ENCODE measurements at places on chromosomes 1 and 21.

DNA sequence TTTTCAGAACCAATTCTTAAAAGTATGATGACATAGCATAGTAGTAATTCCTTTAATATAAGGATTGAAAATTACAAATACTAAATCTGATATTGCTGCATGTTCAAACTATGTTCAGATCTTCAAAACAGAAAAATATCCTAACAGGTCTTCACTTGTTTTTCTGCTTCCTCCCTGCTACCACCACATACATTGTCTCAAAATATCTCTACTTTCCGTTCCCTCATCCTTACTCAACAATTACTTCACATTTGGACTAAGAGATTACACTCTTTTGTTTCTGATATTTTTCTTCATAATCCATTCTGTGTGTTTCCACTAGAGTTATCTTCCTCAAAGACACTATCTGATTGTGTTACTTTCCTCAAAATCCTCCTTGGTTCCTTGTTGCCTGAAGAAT is 125.1 kb downstream of the NEK7 start:
- DNase-seq = no peak

DNA sequence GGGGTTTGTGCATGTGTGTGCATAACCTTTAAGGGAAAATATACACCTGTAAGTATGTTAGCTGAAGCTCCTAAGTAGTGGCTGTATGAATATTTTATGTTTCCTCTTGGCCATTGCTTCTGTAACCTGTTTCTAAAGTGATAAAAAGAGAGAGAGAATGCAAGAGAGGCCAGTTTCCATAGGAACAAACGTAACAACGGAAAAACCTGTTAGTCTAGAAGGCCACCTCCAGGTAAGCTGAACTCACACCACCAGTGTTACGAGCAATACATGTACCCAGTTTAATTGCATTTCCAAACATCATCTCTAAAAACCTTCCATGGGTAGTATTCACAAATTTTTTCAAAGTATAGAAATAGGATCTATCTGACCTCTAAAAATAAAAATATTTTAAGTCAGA is 63.1 kb downstream of the PLPPR4 start:
- no peak for DNase-seq

GRCh38 chr1:7980984-7981383 is 19.5 kb downstream of the PARK7 start:
- DNase-seq = no peak

DNA sequence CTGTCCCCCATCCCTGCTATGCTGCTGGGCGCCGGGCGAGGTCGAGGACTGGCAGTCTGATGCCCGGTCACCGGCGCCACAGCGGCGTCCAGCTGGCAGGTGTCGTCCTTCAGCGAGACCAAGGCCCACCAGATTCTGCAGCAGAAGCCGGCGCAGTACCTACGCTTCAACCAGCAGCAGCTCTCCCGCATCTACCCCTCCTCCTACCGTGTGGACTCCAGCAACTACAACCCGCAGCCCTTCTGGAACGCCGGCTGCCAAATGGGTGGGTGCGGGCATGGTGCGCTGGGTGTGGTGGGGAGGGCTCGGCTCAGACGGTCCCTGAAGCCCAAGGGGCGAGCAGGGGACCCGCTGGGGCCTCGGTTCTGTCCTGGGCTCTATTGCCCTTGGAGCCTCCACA is 20.7 kb downstream of the PLCH2 start:
- no peak for DNase-seq

DNA sequence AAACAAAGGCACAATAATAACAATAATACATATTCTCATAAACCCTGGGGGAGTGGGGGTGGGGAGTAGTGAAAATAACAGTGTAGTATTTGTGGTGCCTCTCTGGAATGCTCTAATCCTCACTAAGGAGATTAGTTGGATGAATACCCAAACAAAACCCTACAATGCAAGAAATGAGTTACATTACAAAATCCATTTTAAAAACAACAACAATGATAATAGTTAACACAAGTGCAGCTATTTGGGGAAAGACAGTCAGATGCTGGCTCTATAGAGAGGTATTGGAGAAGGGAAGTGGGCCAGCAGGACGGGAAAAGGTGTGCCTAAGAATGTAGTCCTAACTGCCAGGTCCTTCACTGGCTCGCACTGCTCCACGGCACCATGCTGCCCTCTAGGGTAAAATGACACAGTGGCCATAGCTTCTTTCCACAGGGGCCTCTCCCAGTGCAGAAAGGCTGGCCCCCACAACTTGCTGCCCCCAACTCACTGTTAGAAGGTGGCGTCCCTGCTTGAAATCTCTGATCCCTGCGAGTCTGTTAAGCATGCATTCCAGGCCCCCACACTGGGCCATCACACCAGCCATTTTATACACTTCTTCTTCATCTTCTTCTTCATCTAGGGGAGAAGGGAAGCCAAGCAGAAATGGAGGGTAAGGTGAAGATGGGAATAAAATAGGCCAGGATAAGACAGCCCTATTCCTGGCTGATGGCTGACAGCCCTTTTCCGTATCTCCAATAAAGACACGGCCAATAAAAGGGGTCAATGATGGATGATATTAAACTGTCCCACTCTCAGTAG is 113.8 kb downstream of the UBR4 start:
- no peak for DNase-seq

DNA sequence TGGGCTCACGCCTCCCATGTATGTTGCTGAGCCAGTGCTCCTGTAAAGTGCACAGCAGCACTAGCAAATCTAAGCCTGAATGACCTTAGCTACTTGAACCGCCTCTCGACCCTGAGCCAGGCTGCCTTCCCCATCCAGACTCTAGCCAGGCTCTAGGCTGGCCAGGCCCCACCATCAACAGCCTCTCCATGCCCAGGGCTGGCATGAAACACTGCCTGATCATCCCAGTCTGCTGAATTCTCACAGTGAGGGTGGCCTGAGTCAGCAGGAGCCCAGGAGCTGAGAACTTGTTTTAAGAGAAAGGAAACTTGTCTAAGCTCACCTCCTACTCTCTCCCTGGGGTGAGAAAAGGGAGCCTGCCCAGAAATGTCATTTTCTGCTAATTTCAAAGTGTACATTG is 733.3 kb downstream of the PTPRU start:
- no peak for DNase-seq

DNA sequence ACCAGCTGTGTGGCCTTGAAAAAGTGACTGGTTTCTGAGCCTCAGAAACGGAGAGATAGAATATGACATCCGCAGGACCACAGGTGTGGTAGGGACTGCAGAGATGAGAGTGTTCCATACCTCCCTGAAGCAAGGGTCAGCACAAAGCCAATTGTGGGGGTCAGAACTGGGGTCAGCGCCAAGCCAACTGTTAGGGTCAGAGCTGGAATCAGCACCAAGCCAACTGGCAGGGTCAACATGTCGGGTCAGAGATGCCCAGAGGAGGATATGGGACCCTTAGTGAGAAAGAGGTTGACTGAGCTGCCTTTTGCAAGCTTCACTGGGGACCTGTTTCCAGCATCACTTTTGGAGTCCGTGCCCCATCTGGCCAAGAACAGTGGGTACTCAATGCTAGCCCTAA is 93.9 kb downstream of the MATN1 start:
- no peak for DNase-seq

DNA sequence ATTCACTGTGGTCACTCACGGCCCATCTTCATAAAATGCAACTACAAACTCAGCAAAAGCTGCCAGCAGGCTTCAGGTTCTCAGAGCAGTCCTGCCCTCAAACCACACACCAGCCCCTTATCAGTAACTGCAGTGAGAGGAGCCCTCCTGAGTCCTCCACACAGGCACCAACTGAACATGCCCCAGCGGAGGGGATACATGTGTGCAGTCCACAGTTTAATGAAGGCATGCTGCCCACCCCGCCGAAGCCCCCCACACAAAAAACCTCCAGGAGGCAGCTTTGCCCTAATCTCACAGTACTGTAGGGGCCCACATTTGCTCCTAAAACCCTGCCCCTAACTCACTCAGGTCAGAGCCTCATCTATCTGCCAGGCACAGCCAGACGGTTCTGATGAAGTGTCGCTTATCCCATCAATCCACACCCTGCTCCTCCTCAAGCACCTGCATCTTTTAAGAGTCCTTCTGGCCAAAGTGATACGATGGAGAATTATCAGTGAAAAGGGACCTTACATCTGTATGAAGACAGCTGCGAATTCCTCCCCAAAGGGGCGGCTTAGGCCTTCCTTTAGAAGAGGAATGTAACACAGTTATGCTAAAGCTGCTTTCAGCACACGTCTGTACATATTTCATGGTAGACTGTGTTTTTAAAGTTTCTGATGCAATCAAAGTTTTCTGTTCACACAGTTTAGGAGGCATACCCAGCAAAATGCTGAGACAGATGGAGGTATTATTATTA is 3.5 kb downstream of the ABCB10 start:
- no peak for DNase-seq

GRCh38 chr1:31397360-31398095 is 15.5 kb upstream of the SERINC2 start:
- no peak for DNase-seq

- DNase-seq = no peak
These were observed 133.7 kb downstream of the PTPRU start for GRCh38 chr1:29370067-29370466.

DNA sequence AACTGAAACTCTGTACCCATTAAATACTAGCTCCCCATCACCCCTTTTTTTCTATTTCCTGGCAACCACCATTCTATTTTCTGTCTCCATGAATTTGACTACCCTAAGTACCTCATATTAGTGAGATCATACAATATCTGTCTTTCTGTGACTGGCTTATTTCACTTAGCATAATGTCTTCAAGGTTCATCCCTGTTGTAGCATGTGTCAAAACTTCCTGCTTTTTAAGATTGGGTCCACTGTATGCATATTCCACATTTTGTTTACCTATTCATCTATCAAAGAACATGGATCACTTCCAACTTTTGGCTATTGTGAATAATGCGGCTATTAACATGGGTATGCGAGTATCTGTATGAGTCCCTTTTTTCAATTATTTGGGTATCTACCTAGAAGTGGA is 181.6 kb upstream of the ZNHIT6 start:
- no peak for DNase-seq

DNA sequence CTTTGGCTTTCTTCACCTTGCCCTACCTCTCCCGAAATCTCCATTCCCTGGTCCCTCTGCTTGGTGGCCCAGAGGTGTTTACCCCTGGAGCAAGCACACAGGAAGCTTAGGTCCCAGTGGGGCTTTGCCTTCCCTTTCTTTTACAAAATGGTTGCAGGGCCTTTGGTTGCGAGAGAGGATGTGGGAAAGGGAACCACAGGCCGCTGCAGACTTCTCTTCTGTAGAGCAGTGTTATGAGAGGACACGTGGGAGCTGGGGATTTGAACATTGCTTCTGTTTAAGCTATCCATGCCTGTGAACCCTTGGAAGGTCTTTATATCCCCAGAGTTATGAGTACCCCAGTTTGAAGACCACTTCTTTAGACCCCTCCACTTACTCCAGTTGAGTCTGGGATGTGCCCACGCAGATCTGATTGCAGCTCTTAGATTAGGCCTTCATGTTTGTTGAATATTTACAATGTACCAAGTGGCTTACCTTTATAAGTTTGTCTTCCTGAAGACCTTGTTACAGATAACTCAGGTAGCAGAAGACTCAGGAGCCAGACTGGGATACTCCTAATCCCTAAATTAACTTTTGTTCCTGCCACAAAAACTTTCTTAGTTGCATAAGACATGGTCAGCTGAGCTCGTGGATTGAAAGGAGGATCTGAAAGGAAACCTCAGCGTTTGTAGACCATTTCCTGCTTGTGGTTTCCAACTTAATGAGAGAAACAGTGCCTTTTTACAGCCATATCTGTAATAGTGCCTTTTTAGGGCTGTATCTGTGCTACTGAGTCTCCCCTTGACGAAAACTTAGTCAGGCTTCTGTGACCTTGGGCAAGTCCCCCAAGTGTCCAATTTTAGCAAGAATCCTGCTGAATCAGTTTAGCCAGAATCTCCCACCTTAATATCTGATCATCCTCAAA is 21.9 kb upstream of the IVNS1ABP start:
- no peak for DNase-seq

GRCh38 chr21:24955275-24955961 is 651.9 kb downstream of the MRPL39 start:
- DNase-seq = no peak

DNA sequence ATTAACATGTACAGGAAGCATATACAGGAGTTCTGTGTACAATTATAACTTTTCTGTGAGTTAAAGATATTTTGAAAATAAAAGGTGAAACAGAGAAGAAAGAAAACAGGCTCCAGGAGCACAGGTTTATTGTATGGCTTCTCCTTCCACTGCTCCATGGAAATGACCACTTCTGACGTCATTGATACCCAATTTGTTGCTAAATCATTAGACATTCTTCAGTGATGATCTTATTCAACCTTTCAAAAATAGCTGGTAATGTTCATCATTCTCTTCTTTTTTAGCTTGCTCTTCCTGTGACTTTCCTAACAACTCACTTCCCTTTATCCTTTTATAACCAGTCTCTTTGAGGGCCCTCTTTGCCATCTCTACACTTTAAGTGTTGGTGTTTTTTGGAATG is 77.8 kb downstream of the KCNK2 start:
- DNase-seq = no peak

DNA sequence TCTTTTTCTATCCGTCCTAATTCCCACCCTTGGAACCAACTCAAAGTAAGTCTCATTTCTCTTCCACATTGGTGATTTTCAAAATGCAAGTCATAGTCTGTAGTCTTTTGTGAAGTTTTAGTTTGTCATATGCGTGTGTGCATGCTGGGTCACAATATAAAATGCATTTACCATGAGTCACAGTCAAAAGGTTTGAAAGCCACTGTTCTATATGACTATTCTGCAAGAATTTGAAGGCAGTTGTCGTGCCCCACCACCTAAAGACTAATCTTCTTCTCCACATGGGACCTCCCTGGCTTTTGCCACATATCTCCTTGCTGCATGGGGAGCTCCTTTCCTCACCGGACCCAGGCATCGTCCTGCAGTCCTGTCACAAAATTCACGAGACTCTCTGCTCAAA is 1.6 kb downstream of the STPG1 start:
- DNase-seq = no peak

DNA sequence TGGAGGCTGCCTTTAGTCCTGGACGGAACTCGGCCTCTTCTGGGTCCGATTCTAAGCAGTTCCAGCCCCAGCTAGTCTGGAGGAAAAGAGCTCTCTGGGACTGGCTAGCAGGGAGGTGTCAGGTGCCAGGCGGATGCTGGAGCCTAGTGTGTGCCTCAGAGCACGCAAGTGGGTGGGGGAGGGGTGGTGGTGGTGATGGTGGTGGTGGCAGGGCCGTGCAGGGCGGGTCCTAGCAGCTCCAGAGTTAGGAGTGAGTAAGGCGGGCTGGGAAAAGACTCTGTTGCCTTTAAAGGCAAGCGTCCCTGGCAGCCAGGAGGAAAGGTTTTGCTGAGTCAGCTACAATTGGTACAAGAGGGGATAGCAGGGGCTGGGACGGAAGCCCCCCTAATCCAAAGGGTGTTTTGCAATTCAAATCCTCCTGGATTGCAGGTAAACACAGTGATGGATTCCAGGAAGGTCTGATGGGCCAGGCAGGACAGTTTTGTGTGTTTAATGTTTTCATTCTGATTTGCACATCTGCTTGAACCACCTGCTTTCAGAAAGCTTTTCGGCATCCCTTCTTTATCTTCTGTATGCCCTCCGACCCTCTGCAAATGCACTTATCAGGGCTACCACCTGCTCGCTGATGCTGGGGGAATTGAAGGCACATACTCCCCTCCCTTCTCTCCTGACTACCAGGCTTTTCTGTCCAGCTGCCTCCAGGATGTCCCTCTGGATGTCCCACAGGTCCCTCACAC is 4.1 kb upstream of the SLC2A1 start:
- DNase-seq = no peak
